Esophagus squamous epithelium (tissue), 5 donors: ENCODE measurements at places on chromosomes 16 and 17. TPM values are rescaled to one million over a fixed set of nuclear protein-coding genes. Genes with fewer than 3 reads are reported as not detected.

- DNase-seq, result no peak
Observed at GRCh38 chr16:25690552-25691143, 1.1 kb upstream of the HS3ST4 start.

Gene PLXDC1
- total RNA-seq, result 7.2 TPM

Gene APOBR
- 0.79 TPM for total RNA-seq

Gene PERCC1
- total RNA-seq, result not detected

Gene NUPR1
- total RNA-seq, result 18.8 TPM
